ENCODE measurements at places on chromosomes 1 and 21. TPM values are rescaled to one million over a fixed set of nuclear protein-coding genes. Genes with fewer than 3 reads are reported as not detected.
A peak's percentile ranks its signal among the peaks of the same experiment; 100 is the strongest.

The BTBD19 gene
- 1.9 TPM for total RNA-seq

The LRRC8B gene
- 1.3 TPM for total RNA-seq

The RPE65 gene
- total RNA-seq: not detected

The SPATA45 gene
- 0.44 TPM for total RNA-seq

The SSR2 gene
- total RNA-seq: 175 TPM

The EPHA8 gene
- total RNA-seq: not detected

The AMPD2 gene
- 28.1 TPM for total RNA-seq

- no peak for DNase-seq
Measured at GRCh38 chr21:34518301-34518700, 6.3 kb upstream of the KCNE1 start.

DNA sequence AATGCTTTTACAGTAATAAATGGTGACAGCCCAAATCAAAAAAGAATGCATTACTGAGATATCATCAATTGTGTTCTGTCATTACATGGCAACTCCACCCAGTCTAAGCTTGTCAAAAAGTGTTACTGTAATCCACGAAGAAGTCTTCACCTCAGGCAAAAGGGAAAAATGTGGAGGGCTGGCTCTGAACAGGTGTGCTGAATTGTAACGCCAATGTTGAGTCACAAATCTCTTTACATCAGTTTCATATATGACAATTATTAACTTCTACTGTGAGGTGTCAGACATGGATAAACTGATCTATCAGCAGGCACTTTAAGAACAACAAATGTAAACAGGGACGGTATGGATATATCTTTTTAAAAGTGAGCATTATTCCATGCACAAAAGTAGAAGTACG, 98.5 kb upstream of the DMRTA2 start:
- DNase-seq: peak; percentile 54

- no peak for DNase-seq
Measured at GRCh38 chr1:204814166-204814884, 56.3 kb upstream of the NFASC start.

DNA sequence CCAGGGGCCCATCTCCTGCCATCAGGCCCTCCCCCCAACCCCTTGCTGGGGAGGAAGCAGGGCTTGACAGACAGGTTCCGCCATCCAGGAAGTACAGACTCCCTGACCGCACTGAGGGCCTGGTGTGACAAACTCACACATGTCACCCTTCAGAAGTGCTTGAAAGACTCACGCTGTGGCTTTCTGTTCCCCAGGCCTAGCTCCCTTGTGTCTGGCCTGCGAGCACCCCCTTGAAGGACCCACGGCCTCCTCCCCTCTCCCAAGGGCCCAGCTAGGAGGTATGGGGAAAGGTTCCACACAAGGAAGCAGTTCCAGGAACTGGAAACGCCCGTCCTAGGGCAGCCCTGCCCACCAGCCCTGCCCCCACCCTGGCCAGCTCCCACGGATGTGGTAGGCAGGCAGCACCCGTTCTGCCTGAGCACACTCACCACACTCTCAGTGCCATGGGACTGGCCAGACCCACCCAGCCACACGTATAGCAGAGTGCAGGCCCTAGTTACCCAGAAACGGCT, 26.7 kb downstream of the SLC2A1 start:
- DNase-seq: no peak

GRCh38 chr1:211711315-211711705, 35.9 kb upstream of the NEK2 start:
- no peak for DNase-seq

- DNase-seq: no peak
Measured at GRCh38 chr1:228397966-228398365, 8.7 kb downstream of the TRIM11 start.

GRCh38 chr1:56867491-56867890, 12.9 kb downstream of the C8A start:
- no peak for DNase-seq

DNA sequence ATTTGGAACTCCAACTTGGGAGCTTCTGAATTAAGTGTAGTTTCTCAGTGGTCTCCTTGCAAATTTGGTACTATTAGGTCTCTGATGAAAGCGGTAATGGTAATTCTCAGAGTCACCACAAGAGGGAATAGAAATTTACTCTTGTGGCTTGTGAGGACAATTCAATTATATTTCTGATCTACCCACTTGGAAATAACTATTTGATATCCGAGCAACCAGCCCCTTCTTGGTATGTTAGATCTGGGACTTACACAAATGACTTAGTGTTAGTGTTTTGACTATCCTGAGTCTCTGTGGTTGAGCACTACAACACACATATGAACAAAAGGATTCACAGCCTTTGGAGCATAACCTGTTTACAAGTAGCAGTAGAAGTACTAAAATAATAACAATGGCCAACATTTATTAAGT, 68.1 kb downstream of the RPS6KA1 start:
- no peak for DNase-seq

DNA sequence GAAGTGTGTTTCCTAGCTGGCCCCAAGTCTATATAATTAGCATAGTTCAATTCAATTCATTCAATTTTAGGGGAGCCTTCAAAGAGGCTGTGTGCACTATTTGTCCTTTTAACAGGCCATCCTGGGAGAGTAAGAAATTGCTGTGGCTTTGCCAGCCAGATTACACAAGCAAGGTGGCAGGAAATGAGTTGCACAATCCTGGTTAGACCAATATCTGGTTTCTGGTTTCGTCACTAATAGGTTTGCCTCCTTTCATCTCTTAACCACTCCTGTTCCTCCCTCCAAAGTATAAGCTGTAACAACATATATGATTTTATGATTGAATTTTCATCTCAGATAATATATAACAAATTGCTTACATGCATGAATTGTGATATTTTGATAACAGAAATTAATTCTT, 84.1 kb upstream of the NEGR1 start:
- DNase-seq: peak; percentile 69

GRCh38 chr1:115840605-115841460, at the start of gene NHLH2:
NHLH2 (minus strand) TSS chr1:115841126; CDS start chr1:115838372, 2,754 bp downstream.
- no peak for DNase-seq

GRCh38 chr21:37281993-37282392, 14.9 kb upstream of the VPS26C start:
- DNase-seq: no peak

DNA sequence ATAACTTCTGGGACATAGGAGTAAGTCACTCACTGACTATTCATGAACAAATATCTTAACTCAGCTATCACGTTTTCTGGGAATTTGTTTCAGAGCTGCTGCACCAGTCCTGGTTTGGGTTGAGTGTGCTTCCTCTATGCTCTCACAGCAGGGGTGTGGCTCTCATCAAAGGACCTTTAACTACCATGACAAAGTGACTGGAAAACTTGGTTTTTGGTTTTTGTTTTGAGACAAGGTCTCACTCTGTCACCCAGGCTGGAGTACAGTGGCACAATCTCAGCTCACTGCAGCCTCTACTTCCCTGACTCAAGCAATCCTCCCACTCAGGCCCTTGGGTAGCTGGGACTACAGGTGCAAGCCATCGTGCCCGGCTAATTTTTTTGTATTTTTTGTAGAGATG, 4.1 kb downstream of the ILDR2 start:
- no peak for DNase-seq

DNA sequence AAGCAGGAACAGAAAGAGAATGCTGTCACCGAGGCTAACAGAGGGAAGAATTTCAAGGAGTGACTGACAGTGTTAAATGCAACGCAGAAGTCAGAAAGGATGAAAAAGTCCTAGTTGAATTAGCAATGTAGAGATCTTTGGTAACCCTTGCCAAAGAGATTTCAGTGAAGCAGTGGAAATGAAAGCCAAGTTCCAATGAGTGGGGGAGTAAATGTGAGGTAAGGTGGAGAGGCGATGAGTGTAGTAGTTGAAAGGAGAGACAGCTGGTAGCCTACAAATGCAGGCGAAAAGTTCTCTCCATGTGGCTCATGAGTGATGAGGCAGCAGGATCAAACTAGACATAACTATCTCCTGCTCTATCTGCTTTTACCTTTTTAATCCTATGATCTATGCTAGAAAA, 74.6 kb upstream of the IPO9 start:
- no peak for DNase-seq

GRCh38 chr1:36367066-36367465, 18.7 kb downstream of the STK40 start:
- DNase-seq: no peak

DNA sequence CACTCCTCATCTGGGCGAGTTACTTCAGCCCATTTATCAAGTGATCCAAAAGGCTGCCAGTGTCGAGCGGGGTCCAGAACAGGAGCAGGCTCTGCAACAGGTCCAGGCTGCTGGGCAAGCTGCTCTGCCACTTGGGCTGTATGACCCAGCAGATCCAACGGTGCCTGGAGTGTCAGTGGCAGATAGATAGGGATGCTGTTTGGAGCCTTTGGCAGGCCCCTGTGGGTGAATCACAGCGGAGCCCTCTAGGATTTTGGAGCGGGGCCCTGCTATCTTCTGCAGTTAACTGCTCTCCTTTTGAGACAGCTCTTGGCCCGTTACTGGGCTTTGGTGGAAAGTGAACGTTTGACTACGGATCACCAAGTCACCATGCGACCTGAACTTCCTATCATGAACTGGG, 7.5 kb downstream of the MMEL1 start:
- no peak for DNase-seq

- peak; percentile 63 for DNase-seq
Measured at GRCh38 chr1:189606795-189607476, 870.7 kb downstream of the BRINP3 start.

Measured in foreskin keratinocyte (primary cell).